ENCODE measurements at places on chromosomes 12 and 14.
A peak's percentile ranks its signal among the peaks of the same experiment; 100 is the strongest.

GRCh38 chr12:102740141-102740955 is 176.7 kb downstream of the PAH start:
- DNase-seq, result peak; percentile 30

GRCh38 chr12:107091989-107092641 is 1.2 kb downstream of the CRY1 start:
- peak; percentile 88 for DNase-seq

GRCh38 chr12:45166056-45166455 is 49.8 kb upstream of the ANO6 start:
- DNase-seq, result peak; percentile 93

DNA sequence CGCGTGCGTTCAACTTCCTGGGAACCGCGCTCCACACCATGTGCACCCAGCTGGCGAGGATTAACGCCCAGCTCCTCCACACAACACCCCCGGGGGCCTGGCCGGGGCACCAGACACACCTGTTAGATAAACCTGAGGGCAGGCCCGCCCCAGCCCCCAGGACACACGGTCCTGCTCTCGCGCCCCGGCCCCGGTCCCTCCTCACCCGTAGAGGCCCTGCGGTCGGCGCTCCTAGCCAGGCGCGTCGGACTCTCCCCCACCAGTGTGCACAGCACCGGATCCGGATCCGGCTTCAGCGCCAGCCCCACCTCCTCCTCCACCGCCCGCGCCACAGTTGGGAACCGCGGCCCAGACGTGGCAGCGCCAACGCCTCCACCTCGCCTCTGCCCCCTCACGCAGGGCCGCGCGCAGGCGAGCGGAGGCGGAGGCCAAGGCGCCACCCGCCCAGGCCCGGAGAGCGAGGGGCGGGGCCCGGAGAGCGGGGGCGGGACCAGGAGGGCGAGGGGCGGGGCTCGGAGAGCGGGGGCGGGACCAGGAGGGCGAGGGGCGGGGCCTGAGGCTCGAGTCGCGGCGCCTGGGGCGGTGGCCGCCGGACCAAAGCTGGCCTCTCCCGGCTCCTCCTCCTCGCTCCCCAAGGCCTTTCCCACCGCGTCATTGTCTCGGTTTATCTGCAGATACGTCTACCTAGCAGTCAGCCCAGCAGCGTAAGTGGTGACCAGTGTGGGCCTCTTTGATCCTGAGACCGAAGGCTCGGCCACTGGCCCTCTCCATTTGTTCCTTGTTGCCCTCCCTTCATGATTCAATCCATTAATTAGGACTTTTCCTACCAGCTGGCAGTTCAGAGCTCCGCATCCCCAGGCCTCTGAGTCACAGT is at the start of gene GNPNAT1:
TSS of gene GNPNAT1 (minus strand) at position 385 of the 874 bp plus-strand sequence. CDS start 6,957 bp downstream, outside the sequence.
- DNase-seq, result peak; percentile 87

DNA sequence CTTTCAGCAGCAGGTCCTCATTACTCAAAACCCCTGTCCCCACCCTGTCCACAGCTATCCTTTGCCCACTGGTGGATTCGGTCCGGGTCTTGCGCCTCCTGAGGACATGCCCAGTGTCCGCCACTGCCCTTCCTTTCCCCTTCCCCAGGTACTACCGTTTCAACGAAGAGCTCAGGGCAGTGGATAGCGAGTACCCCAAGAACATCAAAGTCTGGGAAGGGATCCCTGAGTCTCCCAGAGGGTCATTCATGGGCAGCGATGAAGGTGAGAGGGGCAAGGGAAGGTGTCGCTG is 8.7 kb downstream of the MMP14 start:
- no peak for DNase-seq

GRCh38 chr12:66662729-66663128 is 16.1 kb downstream of the GRIP1 start:
- DNase-seq, result no peak

- DNase-seq, result no peak
Observed at GRCh38 chr14:99812892-99813291, 19.7 kb downstream of the EML1 start.

DNA sequence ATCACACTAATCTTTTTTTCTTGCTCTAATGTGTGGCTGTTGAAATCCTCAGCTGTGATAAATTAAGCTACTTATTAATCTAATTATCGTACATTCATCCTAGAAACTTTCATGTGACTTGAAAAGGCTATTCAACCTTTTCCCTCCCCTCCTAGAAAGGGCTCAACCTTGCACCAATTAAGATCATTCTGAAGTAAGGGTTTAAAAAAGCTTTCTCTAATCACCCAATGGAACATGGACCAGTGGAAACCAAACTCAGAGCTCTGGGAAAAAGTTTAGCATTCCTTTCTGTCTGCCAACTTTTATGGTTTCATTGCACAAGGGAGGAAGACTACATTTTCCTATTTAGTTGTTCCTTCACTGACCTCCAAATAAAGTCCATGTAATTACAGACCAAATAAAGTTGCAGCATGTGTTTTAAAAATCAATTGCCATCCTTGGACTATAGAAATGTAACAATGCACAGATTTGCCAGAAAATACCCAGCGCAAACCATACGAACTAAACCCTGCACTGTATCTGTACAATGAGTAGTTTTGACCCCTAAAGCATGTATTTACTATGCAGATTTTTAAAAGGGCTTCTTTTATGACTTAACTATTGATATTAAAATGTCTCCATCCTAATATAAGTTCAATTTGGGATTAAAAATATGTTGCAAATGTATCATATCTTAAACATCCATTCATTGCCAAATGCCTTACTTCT is 142.6 kb upstream of the OTX2 start:
- no peak for DNase-seq

GRCh38 chr12:110244829-110245228 is 36.2 kb upstream of the ATP2A2 start:
- no peak for DNase-seq

- peak; percentile 62 for DNase-seq
Observed at GRCh38 chr14:104494483-104494882, 85.1 kb upstream of the C14orf180 start.

DNA sequence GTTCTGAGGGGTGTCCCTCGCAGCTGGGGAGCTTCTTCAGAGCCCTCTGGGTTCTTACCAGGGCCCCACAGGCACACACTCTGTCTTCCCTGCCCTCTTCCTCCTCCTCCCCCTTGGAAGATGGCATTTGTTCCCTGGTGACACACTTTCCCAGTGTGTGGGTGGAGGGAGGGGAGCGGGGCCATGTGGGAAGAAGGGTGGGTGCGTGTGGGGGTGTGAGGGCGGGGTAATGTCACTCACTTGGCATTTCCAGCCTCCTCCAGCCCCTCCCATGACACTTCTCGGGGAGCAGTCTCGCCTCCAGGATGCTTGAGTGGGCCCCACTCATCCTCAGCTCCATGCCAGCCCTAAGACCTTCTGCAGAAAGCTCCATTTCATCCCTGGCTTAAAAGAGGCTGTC is 61.3 kb downstream of the ADCK1 start:
- DNase-seq, result no peak

GRCh38 chr12:125114365-125115141 is 49.3 kb downstream of the AACS start:
- DNase-seq, result no peak

GRCh38 chr12:44611538-44611937 is 264.6 kb downstream of the NELL2 start:
- no peak for DNase-seq

- no peak for DNase-seq
Observed at GRCh38 chr12:84604551-84604950, 308.0 kb downstream of the SLC6A15 start.

GRCh38 chr14:104821229-104821945 is 20.5 kb downstream of the ZBTB42 start:
- no peak for DNase-seq

GRCh38 chr14:73623504-73624054 is 11.3 kb downstream of the ACOT6 start:
- no peak for DNase-seq

DNA sequence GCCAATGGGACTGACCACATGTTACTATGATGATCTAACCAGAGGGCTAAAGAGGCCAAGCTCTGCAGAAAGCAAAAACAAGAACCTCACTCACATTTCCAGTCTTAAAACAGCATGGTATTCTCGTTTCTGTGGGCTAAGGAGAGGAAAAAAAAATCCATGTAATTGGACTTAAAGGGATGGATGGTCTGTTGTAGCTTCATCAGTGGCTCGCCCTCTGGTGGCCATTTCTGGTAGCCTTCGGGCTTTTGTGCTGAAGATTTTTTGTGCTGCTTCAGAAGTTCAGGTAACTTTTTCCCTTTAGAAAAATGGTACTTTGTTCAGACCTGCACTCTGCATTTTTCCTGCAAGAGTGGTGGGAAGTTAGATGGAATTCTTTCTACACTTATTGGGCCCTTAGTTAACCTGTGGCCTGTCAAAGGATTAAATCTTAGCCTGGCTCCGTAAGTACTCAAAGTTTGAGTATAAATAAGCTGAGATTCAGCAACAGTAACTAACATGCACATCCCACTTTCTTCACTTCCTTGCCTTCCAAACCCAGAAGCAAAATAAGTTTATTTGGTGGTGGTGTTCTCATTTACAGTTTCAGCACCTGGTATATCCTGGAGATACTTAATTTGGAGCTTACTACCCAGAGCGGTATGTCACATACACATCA is 22.3 kb downstream of the DCAF4 start:
- DNase-seq, result peak; percentile 62

DNA sequence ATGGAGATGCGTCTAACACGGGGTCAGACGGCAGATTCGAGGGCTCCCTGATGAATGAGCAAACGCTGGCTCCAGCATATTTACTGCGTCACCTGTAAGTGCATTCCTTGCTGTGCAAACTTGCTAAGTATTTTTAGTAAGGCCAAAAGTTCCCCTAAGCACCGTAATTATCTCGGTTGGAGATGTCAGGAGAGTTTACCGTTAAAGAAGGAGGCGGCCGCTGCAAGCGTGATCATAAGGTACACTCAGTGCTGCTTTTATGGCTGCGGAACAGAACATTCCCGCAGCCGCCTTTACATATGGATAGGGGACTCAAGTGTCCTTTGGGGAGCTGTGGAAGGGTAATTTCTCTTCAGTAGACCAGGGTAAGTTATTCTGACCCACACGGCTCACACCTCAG is 175.6 kb downstream of the GLT1D1 start:
- DNase-seq, result no peak

GRCh38 chr12:41936333-41936732 is 208.3 kb downstream of the GXYLT1 start:
- DNase-seq, result no peak

- DNase-seq, result no peak
Observed at GRCh38 chr12:79435742-79436141, 255.0 kb downstream of the PAWR start.

DNA sequence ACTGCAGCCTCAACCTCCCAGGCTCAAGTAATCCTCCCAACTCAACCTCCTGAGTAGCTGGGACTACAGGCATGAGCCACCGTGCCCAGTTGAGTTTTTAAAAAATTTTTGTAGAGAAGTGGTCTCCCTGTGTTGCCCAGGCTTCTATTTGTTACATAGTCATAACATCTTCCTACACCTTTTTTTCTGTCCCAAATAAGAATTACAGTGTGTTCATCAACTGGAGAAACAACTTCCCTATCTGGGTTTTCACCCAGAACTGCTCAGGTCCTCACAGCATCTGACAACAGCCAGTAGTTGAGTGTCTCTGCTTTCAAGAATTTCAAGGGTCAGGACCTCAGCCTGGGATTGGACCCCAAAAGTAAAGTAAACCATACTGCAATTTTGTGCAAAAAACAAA is 235.2 kb upstream of the AMIGO2 start:
- no peak for DNase-seq

DNA sequence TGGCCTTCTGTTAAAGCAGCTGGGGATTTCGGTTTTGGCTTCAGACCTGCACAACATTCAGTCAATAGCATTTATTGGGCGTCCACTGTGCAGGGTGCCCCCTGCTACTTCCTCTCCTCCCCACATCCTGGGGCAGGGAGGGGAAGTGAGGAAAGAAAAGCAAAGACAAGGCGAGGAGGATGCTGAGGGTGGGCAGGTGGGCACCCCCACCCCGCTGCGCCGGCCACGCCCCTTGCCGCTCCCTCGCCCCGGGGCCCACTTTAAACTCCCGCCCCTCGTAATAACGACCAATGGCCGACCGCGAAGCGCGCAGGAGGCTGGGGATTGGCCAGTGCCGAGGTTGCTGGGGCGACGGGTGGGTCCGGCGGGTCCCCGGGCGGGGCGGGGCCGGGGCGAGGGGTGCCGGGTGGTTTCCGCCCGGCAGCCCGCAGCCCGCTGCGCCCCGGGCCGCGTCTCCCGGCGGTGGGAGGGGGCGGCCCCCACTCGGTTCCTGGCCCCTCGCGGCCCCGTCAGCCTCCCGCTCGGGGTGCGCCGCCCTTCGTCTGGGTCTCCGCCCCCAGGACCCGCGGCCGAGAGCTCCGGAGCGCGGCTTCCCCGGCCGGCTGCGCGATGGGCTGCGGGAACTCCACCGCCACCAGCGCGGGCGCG is at the start of gene C12orf75:
TSS of gene C12orf75 (plus strand) at position 409 of the 648 bp plus-strand sequence. CDS start at position 610, 201 bp downstream.
- DNase-seq, result peak; percentile 85

- no peak for DNase-seq
Observed at GRCh38 chr12:108019862-108020261, 109.2 kb upstream of the WSCD2 start.

DNA sequence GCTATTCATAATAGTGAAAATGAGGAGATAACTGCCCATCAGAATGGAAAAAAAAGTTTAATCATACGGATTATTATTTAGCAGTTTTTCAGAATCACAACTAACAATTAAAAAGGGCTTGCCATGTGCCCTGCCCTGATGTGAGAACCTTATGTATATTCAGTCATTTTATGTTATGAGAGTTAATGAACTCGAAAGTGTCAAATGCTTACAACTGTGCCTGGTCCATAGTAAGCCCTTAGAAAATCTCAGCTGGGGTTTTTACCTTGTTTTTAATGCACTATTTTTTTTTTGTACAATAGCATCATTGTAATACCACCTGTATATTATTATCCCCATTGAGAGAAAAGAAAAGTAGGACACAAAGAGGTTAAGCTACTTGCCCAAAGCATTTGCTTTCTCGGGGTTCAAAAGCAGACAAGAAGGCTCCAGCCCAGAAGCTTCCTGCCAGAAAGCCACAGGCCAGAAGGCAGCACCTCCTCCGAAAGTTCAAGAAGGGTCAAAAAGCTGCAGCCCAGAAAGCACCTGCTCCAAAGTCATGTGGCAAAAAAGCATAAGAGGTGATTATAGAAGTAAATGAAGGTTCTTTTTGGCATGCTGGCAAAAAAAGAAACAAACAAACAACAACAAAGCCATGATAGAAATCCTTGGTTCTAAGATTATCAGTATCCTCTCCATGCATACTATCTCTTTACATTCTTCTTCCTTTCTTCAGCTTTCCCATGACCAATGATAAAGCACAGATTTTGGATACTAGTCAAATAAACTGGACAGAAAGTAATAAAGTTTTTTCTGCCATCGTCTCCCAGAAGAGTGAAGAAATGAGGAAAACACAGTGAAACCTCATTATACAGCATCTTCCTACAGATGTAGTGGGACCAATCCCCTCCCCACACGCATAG is 59.1 kb upstream of the NAP1L1 start:
- DNase-seq, result peak; percentile 49

DNA sequence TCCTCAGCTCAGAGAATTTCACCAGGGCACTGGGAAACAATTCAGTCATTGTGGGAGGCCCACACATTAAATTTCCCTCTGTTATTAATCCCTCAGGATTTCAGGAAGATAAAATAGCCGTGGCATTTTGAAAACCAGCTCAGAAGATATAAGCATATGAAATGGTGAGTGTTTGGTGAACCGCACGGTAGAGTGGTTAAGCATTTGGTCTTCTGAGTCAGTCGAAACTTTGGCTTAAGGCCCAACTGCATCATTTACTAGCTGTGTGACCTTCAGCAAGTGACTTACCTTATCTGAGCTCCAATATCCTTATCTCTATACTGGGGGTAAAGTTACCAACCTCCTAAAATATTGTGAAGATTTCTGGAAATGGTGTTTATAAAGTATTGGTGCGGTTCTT is 5.2 kb upstream of the VRK1 start:
- no peak for DNase-seq

All from myocyte (in vitro differentiated cells).